ENCODE measurements at places on chromosomes 2 and 18.

- no peak for DNase-seq
Measured at GRCh38 chr18:27688581-27688980, 488.3 kb downstream of the CDH2 start.

DNA sequence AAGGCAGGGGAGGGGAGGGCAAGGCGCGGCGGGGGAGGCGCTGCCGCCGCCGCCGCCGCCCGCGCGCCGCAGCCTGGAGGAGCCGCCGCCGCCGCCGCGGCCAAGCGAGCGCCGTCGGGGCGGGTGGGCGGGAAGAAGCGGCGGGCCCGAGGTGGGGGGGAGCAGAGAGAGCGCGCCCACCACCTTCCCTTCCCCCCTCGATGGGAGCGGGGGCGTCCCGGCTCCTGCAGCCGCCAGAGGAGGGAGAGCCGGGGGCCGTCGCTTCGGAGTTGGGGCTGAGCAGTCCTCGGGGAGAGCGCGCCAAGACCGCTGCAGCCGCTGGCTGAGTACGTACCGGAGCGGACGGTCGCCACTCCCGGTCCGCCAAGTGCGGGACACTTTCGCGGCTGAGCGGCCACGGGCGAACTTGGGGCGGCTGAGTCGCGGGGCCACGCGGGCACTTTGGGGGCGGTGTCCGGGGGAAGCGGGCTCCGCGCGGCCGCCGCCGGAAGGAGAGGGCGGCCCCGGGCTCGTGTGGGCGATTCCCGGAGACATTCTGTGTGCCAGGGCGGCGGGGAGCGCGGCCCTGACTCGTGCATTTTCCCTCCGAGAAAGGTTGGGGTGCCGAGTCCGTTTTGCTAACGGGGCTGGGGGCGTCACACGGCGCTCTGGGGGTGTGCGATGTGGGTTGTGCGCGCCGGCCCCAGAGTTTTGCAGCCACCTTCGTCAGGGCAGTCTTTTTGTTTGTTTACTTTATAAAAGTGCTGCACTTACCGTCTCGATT lies at the start of gene NAB1:
Gene NAB1 (plus strand): TSS at position 49 of the 763 bp plus-strand sequence. CDS start 10,094 bp downstream, outside the sequence.
- DNase-seq, result peak; percentile 60

DNA sequence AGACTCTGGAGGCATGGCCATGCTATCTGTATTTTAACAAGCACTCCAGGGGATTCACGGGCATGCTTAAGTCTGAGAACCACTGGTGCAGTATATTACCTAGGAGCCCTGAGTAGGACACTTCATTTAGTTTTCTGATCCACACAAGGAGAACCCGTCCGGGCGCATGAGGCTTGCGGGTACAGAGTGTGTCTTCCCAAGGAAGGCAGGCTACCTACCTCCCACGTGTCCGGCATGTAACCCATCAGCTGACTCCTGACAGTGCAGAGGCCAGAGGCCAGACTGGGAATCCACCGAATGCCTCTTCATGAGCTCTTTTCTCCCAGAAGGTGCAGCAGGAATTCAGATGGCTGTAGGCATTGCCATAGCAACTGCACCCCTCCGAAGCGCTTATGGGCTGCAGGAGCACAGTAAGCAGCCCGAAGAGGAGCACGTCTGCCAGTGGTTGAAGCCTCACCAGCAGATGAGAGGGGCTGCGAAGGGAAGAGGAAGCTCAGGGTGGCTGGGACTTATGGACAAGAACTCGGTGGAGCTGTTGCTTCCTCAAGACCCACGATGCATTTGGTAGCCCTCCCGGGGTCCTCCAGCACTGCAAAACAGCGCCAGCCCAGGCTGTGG lies 33.8 kb upstream of the DNMT3A start:
- no peak for DNase-seq

DNA sequence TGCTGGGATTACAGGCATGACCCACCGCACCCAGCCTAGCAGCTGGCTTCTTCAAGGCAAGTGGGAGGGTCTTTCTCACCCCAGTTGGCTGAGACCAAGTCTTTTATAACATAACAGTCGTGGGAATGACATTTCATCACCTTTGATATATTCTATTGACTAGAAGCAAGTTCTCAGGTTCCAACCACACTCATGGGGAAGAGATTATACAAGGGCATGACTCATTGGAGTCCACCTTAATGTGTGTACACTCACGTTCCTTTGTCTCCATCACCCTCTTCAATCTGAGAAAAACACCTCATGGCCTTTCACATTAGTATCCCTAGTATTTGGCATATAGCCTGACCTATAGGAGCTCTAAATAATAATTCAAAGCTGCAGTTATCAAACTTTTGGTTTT lies 2.8 kb upstream of the BBS5 start:
- DNase-seq, result no peak

- DNase-seq, result no peak
Measured at GRCh38 chr2:181398000-181398399, 59.2 kb upstream of the ITGA4 start.

DNA sequence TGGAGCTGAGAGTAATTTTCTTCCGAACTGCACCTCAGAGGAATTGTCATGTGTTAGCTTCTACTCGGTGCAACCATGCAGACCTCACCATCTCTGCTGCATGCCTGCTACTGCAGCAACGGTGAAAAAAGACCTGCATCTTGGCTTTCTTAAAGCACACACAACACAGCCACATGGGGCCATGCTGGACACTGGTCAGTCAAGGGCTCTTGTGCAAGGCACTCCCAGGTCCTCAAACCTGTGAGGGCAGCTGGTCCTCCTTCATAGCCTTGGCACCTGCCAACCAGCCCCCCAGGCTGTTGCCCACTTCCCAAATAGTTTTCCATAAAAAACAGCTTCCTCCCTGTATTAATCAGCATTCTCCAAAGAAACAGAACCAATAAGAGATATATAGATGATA lies 113.5 kb upstream of the TEX51 start:
- no peak for DNase-seq

- DNase-seq, result no peak
Measured at GRCh38 chr2:25021791-25022362, 20.0 kb upstream of the EFR3B start.

- no peak for DNase-seq
Measured at GRCh38 chr2:64168756-64169155, 24.5 kb upstream of the PELI1 start.

DNA sequence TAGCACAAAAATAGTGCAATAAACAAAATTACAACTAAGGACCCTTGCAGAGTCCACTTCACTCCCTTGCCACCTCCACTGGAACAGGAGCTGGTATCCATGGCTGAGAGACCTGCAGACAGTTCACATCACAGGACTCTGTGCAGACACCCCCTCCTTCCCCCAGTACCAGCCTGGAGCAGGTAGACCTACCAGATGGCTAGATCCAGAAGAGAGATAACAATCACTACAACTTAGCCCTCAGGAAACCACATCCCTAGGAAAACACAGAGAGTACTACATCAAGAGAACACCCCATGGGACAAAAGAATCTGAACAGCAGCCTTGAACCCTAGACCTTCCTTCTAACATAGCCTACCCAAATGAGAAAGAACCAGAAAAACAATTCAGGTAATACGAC lies 49.8 kb downstream of the FBXO15 start:
- DNase-seq, result no peak

- DNase-seq, result peak; percentile 6
Measured at GRCh38 chr2:47232738-47233415, 77.8 kb upstream of the STPG4 start.

DNA sequence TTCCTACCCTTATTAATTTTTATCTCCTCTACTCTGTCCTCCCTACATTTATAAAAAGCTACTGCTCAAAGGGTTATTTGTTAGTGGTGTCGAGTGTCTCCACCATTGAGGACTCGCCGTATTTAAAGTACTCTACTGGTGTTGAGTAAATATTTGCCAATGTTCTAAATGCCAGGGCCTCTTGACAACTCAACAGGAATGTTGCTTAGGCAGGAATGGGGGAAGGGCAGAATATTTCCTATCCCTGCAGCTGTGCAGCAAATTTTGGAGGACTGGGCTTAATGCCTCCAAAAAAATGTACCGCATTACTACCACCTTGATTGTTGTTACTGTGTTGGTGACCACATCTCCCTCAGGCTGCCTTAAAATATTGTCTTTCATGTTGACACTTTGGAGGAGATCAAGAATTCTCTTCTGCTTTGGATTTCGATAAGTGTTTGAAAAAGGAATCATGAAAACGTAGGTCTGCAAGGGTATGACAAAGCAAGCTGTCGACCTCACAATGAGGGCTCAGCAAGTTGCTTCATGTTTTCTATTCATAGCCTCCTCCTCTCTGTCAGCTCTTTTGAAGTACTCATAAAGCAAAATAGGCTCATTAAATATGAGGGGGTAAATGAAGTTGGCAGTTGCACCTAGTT lies 84.3 kb downstream of the EFEMP1 start:
- DNase-seq, result peak; percentile 83

DNA sequence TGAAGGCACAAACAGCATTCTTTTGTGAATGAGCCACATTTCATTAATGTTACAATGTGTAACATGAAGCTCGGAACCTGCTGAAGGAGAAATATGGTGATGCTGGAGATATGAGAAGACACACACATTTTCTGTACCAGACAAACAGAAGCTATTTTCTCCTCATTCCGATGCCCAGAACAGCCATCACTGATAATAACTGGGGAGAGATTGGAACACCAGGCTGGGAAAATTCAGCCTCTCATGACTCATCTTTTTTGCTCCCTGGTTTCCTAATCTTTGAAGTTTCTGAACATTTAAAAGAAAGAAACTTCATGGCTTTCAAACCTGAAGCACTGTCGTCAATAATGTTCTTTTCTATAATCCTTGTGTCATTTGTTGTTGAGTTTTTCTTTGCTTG lies 110.9 kb downstream of the LYPD6 start:
- no peak for DNase-seq

- DNase-seq, result no peak
Measured at GRCh38 chr2:119222213-119222612, 1.4 kb upstream of the STEAP3 start.

DNA sequence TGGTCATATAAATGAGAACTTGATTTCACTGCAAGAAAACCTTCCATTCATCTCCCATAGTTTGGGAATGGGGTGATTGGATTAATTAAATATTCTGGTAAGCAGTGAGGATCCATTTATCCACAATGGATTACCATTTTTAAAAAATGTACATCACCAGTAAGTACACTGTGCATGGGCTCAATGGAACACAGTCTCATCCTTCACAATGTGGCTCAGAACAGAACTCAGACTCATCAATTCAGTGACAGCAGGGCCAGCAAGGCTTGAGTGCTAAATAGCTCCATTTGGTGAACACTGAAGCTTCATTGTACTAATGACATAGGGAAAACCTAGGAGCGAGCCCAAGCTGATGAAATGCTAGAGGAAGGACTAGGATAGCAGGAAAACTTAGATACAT lies 223.8 kb downstream of the CMPK2 start:
- DNase-seq, result no peak

- no peak for DNase-seq
Measured at GRCh38 chr2:36800381-36800780, 103.9 kb downstream of the VIT start.

- no peak for DNase-seq
Measured at GRCh38 chr2:108823286-108823685, 36.7 kb downstream of the CCDC138 start.

DNA sequence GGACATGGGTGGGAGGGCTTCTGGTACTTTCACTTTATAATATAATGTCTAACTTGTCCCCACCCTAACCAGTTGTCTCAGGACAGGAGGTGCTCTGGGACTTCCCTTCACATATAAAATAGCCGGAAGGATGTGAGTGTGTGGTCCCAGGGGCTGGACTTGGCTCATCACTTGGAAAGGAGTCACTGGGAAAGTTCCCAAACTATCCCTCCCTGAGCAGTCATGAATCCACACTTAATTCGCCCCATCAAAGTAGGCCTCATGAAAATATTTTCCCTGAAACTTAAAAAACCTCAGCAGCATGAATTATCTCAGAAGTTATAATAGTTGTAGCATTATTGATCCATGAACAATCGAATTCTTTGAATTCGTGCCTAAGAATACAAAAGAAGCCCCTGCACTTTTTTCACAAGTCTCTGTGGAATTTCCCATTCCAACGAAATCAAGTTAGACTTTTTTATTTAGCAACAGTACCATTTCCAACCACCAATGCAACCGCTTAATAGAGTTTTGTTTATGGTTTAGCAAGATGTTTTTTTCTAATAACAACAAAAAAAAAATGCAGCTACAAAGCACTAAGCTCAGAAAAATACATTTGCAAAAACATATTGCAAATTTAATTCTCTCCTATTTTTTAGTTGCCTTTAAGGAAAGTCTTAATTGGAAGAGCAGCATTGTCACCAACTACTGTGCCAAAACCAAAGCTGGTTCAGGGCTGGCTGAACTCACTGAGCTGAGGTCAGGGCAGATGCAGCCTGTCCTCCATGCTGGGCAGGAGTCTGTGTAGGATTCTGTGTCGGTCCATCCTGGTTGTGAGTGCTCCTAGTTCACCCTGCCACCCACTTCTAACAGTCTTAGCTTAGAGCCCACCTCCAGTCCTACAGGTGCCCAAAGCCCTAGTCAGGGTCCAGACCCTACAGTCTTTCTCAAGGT lies 68.8 kb upstream of the SPTBN1 start:
- DNase-seq, result no peak

GRCh38 chr2:159213296-159213695 lies 73.2 kb downstream of the WDSUB1 start:
- no peak for DNase-seq

DNA sequence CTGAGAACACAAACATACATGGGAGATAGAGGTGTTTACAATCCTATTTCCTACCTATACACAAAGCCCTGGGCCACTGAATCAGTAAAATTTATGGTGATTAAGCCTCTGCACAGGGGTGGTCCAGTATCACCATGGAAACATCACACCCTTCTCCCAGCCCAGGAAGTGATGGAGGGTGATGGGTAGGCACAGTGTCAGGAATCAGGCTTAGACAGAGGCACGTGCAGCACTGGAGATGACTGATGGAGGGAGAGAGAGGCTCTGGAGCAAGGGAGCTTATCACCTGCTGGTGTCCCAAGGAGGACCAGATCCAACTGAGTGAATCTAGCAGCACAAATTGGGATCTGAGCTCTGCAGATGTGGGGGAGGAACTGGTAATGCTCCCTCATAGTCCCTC lies 117.2 kb downstream of the RPIA start:
- DNase-seq, result no peak

DNA sequence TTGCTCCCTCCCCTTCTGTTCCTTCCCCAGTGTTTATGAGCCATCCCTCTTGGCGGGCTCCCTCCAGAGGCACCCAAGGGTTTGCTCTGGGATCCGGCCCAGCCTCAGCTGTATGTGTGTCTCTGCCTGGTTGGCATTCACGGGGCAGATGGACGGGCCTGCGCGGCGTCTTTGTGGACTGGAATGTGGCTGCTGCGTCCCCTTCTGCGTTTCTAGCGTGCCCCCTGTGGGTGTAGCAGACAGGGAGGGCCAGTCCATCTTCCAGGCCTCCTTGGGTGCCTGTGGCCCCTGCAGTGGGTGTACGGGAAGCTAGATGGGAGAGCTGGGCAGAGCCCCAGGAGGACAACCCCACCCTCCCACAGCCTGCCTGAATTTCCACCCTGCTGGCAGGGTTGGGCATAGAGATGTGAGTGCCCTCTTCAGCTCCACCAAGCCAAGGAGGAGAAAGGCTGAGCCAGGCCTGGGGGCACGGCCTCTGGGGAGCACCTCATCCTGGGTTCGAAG lies 15.7 kb downstream of the GPC1 start:
- DNase-seq, result no peak

Measured in NCI-H774 (cell line).